Head of caudate nucleus (tissue), 42 donors: ENCODE measurements at places on chromosomes 6 and 20.

DNA sequence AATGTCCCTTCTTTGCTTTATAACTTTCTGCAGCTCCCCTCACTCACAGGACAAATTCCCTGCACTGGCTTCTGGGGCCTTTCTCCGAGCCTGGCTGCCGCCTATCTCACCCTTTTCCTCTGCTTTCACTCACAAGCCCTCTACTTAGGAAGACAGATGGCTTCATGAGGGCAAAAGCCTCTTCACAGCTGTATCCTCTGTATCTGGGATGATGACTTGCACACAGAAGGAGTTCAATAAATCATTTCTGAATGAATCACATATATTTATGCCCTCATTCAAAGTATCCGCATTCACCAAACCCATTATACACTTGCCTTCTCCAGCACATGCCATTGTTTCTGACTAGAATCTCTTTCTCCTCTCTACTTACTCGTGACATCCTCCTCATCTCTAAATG lies 159.0 kb upstream of the RIPOR2 start:
- no peak for DNase-seq

DNA sequence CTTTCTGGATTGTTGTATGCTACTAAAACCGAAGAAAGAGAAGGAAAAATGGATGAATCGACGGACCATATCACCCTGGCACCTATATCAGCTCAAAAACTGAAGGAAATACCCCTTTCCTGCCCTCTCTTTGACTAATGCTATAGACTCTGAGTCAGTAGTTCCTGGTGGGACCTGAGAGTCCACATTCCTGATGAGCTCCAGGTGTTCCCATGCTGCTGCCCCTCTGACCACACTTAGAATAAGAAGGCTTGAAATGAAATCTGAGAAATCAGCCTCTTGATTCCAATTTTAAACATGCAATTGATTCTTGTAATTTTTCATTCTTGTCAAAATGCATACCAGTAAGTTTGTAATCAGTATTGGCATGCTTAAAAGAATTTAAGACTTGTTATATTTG lies 75.2 kb downstream of the PRL start:
- no peak for DNase-seq

GRCh38 chr20:50189681-50190250 lies 864 bp upstream of the CEBPB start:
- no peak for DNase-seq

GRCh38 chr6:50087231-50087954 lies 37.7 kb upstream of the DEFB112 start:
- DNase-seq, result no peak

GRCh38 chr6:150249261-150249660 lies 106.4 kb downstream of the PPP1R14C start:
- DNase-seq, result no peak

- no peak for DNase-seq
These were observed 230.8 kb downstream of the EYA2 start for GRCh38 chr20:47125508-47125757.

GRCh38 chr20:6606651-6607050 lies 160.8 kb upstream of the BMP2 start:
- DNase-seq, result no peak

GRCh38 chr6:129766959-129767728 lies 57.2 kb upstream of the ARHGAP18 start:
- DNase-seq, result peak; percentile 44

DNA sequence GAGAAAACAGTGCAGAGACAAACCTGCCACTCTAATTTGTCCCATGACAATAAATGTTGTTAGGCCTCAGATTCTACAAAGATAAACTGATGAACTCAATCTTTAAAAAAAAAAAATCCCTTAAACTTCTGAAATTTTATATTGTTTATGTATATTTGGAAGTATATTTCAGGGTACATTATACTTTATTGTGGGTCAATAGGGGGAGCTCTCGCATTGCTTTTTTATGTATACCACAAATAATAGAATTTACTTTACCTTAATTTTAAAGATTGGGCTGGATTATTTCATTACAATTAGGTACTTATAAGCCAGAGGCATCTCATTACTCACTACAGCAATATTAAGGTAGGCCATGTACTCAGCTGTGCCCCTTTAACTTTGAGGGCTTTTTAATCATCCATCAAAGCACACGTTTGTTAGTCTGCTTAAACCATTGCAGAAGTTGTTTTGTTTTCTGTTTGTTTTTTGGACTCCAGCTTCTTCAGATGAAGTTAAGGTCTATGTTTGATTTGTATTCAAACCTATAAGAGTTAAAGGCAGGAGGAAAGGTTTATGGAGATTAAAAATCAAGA lies 56.3 kb upstream of the EYA4 start:
- DNase-seq, result peak; percentile 4

- DNase-seq, result no peak
These were observed 113.7 kb downstream of the FOXA2 start for GRCh38 chr20:22470620-22471026.

DNA sequence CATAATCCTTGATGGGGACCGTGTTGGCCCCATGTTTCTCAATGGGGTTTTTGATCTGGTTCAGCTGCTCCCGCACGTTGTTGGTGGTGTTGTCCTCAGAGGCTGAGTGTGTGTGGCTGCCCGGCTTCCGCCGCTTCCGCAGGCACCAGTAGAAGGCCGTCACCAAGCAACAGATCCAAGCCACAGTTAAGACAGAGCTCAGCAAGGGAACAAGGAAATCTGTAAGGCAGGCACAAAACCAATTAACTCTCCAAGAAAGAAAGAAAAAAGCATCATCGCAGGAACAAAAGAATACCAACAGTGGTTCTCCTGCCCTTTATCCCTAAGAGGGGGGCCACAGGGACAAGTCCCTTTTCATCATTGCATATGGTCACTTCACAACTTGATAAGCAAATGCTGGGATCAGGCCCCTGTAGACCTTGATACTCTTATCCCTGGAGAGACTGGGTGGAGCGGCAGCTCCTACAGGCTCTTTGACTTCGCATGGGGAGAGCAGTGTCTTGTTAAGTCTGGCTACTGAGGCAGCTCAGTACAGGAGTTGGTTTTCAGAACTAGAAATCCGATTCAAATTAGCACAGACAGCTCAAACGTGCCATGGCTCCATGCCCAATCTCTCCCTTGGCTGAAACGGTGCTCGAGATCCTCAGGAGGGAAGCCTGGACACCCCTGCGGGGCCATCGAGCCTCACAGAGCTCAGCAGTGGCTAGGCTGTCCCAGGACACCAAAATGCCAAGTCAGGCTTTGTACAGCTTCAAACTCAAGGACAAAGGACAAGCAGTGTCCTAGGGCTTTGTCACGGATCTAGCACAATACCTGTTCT lies 33.9 kb downstream of the JAG1 start:
- DNase-seq, result peak; percentile 29

- peak; percentile 22 for DNase-seq
These were observed 53.7 kb downstream of the JARID2 start for GRCh38 chr6:15299430-15300131.

DNA sequence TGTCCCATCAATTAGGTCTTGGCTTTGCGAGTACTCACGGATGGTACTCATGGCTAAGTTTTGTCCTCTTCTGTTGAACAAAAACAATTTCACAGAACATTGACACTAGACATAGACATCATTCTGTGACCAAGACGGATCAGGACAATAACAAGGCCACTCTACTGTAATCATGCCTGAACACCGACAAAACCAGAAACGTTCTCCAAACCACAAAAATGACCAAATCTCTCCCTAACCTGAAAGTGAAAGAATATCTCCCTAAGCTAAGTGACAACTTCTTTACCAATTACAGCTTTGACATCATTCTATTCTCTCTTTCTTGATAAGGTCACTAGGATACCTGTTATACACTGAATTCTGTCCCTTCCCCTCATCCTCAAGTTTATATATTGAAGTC lies 40.0 kb upstream of the SLC2A12 start:
- DNase-seq, result no peak

DNA sequence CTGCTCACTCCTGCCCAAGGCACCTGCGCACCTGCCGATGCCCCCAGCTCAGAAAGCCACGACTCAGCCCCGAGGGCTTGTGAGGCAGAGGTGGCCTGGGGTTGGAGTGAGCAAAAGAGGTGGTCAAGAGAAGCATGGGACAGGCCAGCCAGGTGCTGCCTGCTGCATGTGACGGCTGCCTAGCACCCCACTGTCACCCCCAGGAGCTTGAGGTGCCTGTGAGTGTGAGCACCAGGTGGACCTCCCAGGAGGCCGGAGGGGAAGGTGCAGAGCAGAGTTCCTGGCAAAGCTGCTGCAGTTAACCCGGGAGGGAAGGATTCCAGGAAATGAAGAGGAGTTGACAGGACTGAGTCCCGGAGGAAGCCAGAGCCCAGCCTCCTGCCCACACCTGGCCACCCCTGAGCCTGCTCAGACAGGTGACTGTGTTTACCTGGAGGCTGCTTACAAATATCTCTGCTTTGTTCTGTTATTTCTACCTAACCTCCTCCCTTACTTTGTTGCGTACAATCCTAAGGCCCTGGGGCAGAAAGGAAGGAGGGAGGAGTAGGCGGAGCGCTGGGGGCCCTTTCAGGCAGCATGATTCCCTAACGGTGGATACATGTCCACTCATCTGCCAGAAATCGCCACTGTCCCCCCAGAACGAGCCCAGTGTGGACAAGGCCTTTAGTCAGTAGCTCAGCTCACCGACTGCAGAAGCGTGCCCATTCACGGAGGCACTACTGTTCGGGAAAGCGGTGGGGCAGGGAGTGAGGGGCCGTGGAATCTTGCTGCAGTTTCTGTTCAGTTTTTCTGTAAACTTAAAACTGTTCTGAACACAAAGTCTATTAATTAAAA lies 87.5 kb upstream of the MPC1 start:
- DNase-seq, result no peak

DNA sequence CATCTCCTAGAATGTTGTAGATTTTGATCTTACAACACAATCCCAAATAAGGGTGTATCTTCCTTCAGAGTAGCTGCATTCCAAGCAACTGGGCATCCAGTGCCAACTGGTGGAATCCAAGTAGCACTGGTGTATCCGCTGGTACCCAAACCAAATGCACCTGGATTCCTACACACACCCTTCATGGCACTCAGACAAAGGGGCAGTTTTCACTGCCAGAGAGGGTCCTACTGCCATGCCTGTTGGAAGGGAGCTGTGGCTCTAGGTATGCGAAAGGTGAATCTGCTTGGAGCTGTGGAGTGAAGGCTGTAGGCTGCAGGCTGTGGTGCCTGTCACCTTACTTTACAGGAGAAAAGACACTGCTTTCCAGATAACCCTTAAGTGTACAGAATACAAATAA lies 17.0 kb upstream of the CLDN20 start:
- DNase-seq, result no peak

GRCh38 chr6:151089978-151090377 lies 149.8 kb upstream of the AKAP12 start:
- no peak for DNase-seq

DNA sequence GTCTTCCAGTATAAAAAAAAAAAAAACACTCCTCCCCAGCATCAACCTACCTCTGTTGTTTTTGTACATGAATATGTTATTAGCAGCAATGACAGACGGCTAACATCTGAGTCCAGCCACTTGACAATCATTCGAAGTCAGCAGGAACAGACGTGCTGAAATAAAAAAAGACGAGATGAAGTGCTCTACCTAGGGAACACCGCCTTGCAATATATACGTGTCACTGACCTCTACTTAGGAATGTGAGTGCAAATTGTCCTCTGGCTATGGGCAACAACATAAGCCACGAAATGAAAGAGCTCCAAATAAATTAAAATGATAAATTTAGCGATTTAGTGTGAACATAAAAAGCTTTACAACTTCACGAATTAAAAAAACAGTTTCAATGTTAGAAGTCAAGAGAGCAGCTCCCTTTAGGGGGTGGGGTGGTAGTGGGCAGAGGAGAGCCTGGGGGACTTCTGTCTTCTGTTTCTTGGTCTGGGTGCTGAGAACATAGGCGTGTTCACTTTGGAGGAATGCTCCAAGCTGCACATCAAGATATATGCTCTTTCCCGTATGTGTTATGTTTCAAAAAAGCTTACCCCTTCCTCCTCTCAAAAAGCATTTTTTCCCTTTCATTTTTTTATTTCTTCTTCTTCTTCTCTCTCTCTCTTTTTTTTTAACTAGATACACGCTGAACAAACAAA lies 23.3 kb downstream of the EDN1 start:
- no peak for DNase-seq

GRCh38 chr6:143264379-143264778 lies 186.1 kb downstream of the ADAT2 start:
- no peak for DNase-seq

- DNase-seq, result no peak
These were observed 44.7 kb upstream of the CCN2 start for GRCh38 chr6:131995917-131996316.

DNA sequence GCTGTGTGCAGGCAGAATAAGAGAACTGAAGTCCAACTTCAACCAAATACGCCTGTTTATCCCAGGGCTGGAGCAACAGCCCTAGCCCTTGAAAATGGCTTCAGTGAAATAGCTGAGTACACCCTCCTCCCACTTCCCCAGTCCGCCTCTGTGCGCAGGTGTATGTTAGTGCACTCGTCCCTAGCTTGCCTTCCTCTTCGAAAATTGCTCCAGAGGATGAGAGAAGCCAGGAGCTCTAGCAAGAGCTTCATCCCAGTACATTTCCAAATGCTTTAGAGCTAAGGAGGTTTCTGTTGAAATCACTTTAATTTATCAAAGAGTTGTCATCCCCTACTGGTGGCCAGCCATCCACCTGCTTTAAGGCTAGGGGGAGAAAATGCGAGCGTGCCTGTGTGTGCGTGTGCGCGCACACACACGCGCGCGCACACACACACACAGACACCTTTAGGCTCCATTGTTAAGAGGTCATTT lies 5.4 kb upstream of the POU3F2 start:
- DNase-seq, result no peak

DNA sequence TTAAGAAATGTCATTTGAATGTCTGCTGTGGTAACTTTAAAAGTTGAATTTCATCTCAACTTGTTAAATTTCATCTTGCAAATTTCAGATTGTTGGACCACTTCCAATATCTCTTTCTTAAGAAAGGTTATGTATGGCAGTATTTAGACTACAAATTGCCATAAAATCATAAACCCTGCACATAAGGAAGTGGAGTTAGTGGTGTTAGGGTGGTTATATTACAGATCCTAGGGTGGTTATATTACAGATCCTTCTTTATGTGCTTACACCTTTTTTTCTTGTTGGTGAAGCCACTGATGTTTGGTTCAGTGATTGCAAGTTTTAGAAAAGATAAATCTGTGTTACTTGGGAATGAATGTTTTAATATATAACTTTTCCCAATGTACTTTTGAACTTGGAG lies 9.0 kb downstream of the DSE start:
- no peak for DNase-seq

- DNase-seq, result no peak
These were observed 617.7 kb upstream of the AGPAT4 start for GRCh38 chr6:161891542-161891941.

GRCh38 chr20:24668384-24668702 lies 198.9 kb downstream of the SYNDIG1 start:
- DNase-seq, result no peak

DNA sequence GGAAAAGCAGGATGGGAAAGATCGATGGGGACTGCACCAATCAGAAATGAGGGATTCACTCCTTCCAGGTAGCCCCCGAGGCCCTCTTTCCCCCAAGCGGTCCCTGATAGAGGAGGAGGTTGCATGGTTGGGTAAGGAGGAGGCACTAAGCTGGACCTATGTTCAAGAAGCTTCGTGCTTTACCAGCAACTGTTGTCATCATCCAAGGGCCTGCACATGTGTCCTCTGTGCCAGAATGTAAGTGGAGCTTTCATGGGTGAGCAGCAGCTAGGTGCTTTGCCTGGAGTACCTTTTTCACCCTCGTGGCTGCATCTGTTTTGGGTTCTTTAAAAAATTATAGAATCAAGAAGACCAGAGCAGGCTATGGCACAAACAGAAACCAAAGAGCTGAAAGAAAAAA lies 54.0 kb downstream of the GMPR start:
- no peak for DNase-seq
